ENCODE measurements at places on chromosomes 12 and 14.

DNA sequence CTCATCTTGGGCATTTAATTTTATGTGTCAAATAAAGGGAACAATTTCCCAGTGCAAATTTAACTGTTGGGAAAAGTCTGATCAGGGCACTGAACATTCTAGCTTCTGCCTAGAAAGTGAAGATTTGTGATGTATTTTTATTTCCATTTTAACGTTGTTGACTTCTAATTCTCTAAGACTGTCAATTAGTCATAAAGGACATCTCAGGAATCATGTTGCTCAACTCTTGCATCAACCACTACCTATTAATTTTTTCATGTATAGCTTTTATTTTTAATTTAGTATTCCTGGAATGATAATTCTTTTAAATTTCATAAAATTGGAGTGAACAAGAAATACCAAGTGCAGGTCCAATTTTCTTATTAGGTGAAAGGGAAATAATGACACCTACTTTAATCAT is 87.9 kb upstream of the METAP2 start:
- DNase-seq, result no peak

GRCh38 chr12:69978020-69978419 is 153.0 kb downstream of the MYRFL start:
- DNase-seq, result no peak

DNA sequence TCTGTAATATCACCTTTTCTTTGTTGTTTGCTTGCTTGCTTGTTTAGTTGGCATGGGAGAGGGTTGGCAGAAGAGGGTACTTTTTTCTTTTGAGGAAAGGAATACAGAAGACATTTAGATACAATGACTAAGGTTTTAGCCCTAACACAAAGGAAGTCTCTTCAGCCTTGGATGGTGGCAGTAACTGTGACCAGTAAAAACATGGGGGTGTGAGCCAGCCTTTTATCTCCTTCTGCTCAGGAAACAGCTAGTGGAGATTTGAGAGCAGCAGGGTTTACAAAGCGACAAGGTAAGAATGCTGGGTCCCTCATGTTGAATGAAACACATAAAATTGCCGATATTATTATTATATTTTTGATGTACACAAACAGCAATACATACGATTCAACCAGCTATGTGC is 40.4 kb downstream of the SLC8A3 start:
- no peak for DNase-seq

DNA sequence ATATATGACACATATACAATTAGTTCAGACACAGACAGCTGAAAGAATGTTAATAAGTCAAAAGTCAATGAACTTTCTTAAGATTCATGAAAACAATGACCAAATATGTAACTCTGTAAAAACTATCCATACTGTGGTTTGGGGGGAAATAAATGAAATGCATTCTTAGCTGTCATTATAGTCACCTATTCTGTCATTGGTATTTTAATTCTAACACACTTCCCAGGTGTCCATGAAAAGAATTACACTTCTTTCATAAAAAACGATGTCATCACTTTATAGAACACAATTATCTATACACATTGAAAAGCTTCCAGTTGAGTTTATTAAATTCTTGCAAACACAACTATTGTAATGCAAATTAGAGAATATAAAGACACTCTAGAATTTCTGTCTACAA is 35.8 kb downstream of the PPFIA2 start:
- no peak for DNase-seq

DNA sequence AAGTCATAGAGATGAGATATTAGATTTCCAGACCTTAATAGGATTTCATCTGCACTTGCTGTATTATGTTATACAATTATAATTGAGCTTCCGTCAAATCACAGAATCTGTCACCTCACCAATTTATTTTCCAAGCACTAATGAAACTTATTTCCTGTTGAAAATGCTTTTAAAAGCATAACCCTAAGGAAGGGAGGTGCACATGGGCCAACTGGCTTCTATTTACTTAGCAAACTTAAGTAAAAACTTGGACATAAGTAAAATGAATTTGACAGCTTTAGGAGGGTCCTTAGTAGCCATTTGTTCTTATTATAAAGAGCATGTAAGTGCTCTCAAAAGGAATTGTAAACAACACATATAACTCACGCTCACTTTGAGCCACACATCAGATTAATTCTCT is 462.2 kb upstream of the TMPO start:
- DNase-seq, result no peak

DNA sequence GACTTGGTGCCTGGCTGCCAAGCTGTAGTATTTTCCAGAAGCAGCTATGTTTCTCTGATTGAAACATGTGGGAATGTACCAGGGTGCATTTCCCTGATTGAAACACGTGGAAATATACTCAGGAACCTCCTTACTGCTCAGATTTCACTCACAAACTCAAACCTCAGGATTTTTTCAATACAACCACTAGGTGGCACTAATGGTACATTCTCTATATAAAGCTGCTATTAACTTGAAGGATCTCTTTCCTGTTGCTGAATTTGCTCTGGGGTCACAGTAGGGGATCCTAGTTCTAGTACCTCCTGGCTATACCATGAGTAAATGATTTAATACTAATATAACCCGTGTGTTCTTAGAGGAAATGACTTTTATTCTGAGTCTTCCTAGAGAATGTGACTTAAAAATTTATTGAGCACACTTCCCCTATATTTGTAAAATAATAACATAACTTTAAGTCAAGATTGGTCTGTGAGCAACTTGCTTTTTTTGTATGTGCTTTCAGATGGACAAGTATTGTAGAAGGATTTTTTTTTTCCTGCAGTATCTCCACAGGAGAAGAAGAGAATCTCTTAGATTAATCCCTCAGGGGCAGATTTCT is 173.8 kb upstream of the MIS18BP1 start:
- DNase-seq, result no peak

- peak; percentile 82 for DNase-seq
Measured at GRCh38 chr12:57844709-57845477, 1.6 kb downstream of the CTDSP2 start.

GRCh38 chr12:5516371-5517241 is 84.7 kb downstream of the NTF3 start:
- DNase-seq, result no peak

GRCh38 chr12:54357506-54358190 is 6.6 kb downstream of the GPR84 start:
- DNase-seq, result no peak

DNA sequence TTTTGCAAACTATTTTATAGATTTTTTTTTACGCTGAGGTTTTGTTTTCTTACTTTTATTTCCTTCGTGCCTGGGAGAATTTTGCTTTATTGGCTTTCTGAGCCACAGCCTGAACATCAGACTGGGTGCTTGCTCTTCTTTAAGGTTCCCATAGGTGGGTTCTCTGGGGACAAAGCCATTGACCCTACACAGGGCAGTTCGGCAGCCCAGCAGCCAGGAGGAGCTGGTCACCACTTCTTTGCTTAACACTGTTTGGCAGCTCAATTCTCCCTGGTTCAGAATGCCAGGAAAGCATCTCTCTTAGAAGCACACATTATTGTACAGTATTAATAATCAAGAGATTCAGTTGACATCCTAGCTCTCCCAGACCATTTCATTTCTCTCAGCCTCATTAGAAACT is 140.8 kb upstream of the NEDD1 start:
- no peak for DNase-seq

DNA sequence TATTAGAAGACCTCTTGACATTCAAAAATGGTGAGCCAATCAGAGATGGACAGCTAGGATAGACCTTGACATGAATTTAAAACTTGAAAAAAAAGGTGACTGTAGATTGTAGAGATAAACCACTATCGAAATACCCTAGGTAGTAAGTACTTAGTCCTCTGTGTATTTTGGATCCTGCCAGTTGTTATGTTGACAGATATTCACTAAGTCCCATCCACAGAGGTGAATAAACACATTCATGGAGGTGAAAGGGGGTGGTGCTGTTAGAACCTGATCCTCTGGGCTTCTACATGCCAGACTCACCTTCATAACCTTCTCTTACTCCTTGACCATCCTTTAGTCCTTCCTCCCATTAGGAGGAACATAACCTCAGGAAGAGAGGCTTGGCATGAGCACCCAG is 72.3 kb downstream of the OTX2 start:
- no peak for DNase-seq

- DNase-seq, result no peak
Measured at GRCh38 chr12:83067981-83068380, 381.3 kb downstream of the TMTC2 start.

- no peak for DNase-seq
Measured at GRCh38 chr12:75526655-75527511, 15.5 kb upstream of the KRR1 start.

DNA sequence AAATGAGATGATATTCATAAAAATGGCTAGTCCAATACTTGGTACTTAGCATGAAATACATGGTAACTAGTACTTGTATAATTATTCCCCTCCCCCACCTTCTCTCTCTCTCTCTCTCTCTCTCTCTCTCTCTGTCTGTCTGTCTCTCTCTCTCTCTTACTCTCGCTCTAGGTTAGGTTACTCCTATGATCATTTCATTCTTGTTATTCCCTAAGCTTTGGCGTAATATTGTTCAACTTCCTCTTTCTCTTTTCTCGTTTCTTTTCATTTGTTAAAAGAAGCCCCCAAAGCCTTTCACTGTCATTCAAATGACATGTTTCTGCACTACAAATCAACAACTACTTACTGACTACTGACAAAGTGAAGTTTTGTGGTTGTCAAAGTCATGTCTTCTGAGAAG is 89.8 kb downstream of the GRIP1 start:
- no peak for DNase-seq

- no peak for DNase-seq
Measured at GRCh38 chr14:93268406-93268805, 61.4 kb downstream of the UBR7 start.

DNA sequence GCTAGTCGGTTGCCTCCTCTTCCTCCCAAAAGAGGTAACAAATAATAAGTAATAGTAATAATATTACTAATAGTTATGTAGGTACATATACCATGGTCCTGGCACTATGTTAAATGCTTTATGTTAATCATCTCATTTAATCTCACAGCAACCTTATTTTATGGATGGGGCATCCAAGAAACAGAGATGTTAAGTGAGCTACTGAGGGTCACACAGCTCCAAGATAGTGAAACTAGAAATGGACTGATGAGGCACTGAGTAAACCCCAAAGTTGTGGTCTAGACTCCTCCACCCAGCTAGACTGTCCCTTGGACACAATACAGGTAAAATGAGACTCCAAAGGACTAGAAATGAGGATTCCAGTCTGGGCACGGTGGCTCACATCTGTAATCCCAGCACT is 15.1 kb downstream of the ZFHX2 start:
- DNase-seq, result no peak

- no peak for DNase-seq
Measured at GRCh38 chr12:80794551-80794950, 77.8 kb downstream of the MYF5 start.

DNA sequence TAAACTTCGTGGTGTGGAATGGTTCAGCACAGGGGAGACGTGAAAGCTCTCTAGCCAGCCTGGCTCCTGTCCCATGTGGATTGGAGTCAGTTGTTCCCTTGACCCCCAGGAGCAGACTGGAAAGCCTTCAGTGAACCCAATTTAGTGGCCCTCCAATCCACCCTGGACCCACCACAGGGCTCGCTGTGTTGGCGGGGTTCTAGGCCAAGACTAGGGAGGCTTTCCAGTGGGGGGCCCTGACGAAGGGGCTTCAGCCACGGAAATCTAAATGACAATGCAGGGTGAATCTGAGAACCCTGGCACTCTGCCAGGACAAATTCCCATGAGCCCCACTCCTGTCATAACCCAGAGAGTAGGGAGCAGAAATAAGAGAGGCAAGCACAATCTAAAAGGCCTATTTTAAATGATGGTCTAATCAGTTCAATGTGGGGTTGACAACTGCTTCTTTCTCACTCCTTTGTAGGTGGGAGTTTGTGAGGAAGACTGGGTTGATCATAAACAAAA is 110.8 kb downstream of the SLC35F4 start:
- no peak for DNase-seq

DNA sequence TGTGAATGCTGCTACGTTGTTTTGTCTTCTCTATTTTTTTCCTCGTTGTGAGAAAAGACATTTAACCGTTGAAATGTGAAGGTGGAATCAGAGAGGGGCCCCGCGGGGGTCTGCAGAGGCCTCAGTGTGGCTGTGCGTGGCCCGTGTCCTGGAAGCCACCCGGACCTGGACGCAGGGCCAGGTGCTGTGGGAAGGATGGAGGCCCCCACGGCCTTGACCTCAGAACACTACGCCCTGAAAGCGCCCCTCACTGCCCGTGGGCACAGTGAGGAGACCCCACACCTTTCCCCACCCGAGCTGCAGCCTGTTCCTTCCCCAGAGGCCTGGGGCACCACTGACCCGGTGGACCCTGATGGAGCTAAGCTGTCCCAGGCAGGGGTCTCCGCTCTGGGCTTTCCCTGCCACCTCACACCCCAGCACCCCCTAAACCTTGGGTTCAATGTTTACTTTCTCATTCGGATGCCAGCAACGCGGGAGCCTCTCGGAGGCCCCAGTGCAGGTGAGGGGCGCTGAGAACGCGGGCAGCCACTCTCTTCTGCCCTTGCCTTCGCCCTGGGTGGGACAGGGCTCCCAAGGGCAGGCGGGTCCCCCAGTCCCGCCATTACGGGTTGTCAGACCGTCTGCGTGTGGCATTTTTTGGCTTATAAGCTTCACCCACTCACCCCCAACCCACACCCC is 26.9 kb downstream of the SETD1B start:
- DNase-seq, result no peak

GRCh38 chr12:111953455-111953854 is 59.5 kb downstream of the TMEM116 start:
- DNase-seq, result no peak

- no peak for DNase-seq
Measured at GRCh38 chr14:73026243-73026844, 562 bp downstream of the ZFYVE1 start.

DNA sequence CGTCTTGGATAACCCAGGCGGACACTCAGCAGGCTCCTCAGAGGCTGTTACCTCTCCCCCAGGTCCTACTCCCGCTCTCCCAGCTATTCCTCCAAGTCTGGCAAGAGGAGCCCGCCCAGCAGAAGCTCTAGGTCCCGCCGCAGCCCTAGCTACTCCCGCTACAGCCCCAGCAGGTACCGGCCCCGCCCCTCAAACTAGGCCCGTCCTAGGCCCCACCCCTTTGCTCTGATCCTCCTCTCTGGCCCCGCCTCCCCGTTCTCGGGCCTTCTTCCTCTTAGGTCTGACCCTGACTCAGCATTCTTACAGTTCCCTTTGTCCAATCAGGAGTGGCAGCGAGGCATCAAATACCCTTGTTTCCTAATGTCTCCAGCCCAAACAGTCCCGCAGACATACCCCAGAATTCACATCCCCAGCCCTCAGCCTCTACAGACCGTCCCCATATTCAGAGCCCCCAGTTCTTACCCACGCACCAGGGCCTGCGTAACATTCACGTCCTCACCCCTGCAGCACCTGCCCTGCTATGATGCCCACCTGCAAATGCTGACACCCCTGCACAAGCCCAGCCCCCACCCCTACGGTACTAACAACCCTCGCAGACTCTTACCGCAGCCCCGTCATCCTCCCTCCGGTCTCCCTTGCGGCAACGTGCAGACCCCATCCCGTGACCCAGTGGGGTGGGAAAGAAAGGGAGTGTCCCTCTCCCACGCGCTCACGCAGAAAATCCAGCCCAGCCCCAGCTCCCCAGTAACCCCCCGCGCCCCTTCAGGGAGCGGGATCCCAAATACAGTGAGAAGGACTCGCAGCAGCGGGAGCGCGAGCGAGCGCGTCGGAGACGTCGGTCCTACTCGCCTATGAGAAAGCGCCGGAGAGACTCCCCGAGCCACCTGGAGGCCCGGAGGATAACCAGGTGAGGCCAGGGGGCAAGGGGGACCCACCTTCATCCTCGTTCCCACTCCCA is 25.0 kb upstream of the HSPB8 start:
- no peak for DNase-seq
